ENCODE measurements at places on chromosomes 3 and 15. TPM values are rescaled to one million over a fixed set of nuclear protein-coding genes. Genes with fewer than 3 reads are reported as not detected.

Gene LARP6
- 81.2 TPM for total RNA-seq

Gene LNP1
- total RNA-seq = 0.85 TPM

Gene CSPG5
- total RNA-seq = 1.2 TPM

Gene GXYLT2
- total RNA-seq = 1.9 TPM

Gene KY
- 0.08 TPM for total RNA-seq

Gene GOLGA6B
- not detected for total RNA-seq

Gene PTPRG
- 2.3 TPM for total RNA-seq

Gene PPARG
- total RNA-seq = 41.7 TPM

Gene OR5K2
- total RNA-seq = not detected

Gene LRRC31
- total RNA-seq = not detected

Gene MAGEL2
- total RNA-seq = not detected

Gene FAM81A
- total RNA-seq = 14.6 TPM

Gene HIGD2B
- total RNA-seq = not detected

Gene TUSC7
- not detected for total RNA-seq

Gene SMCO1
- total RNA-seq = not detected

Gene GP9
- total RNA-seq = not detected

Gene ARF4
- total RNA-seq = 173 TPM

Gene ECE2
- not detected for total RNA-seq

Gene TM4SF1
- 2,525 TPM for total RNA-seq

Gene RAB8B
- 11.9 TPM for total RNA-seq

Gene ACKR4
- total RNA-seq = not detected
